ENCODE measurements at places on chromosomes 16 and 17. TPM values are rescaled to one million over a fixed set of nuclear protein-coding genes. Genes with fewer than 3 reads are reported as not detected.

Gene CCL8
- total RNA-seq: not detected

GRCh38 chr17:50466371-50467113 is 2.1 kb downstream of the CHAD start:
- DNase-seq: no peak

GRCh38 chr17:55228683-55229192 is 36.0 kb upstream of the HLF start:
- DNase-seq: no peak

Gene TBC1D3E
- total RNA-seq: not detected

Gene KRTAP9-8
- not detected for total RNA-seq

DNA sequence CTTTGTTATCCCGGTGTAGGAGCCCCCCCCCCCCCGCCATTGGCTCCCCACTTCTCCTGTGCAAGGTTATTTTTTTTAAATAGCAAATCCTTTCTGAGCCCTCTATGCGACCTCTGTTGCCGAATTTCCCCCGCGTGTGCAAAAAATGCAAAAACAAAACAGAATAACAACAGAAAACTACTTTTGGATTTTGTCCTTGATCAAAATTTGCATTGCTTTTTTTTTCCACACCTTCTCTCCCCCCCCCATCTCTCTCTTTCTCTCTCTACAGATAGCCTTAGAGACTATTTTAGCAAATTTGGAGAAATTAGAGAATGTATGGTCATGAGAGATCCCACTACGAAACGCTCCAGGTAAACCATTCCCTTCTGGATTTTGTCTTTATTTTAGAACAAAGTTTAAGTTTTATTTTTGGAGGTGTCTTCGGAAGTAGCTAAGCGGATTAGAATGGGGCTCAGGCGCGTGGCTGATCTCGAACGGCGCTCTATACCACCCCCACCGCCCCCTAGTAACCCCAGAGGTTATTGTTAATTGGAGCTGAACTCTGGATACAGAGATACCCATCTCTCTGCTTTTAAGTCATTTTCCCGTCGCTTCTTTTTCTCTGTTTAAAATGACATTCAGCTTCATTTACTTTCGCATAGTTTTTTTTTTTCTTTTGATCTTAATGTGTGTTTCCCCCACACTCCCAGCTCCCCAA is 1.0 kb downstream of the MSI2 start:
- DNase-seq: peak; percentile 39

Gene CIBAR2
- not detected for total RNA-seq

DNA sequence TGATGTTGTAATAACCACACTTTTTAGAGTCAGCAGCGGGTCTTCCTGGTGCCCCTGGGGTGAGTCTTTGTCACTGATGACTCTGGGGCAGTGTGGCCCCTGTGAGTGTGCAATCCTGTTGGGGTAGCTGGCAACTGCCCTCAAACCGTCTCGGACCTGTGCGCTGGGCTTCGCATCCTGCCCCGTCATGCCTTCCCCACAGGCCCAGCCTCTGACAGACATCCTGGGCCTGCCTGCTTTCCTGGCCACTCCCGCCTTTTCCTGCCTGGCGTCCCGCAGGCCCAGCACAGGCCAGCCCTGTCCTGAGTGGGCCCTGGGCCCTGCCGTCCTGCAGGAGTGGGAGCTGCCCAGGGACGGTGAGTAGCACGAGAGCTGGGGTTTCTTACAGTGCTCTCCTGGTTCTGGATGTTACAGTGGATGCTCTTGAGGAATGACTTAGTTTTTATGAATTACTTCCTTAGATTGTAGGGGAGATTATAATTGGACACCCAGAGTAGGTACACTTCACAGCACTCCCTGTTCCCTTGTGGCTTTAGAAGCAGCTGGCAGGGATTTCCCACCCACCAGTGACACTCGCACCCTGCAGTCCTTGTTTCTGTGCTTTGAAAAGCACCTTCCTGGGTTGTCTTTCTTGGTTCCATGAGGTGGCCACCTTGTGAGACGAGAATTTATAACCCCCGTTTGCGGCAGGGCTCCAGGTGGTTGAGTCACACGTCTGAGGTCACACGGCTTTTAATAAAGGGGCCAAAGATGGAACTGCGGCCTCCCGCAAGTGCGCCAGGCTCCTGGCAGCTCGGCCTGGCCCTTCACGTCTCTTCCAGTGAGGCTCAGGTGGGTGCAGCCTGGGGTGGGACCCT is 50.0 kb upstream of the CAPN15 start:
- no peak for DNase-seq

DNA sequence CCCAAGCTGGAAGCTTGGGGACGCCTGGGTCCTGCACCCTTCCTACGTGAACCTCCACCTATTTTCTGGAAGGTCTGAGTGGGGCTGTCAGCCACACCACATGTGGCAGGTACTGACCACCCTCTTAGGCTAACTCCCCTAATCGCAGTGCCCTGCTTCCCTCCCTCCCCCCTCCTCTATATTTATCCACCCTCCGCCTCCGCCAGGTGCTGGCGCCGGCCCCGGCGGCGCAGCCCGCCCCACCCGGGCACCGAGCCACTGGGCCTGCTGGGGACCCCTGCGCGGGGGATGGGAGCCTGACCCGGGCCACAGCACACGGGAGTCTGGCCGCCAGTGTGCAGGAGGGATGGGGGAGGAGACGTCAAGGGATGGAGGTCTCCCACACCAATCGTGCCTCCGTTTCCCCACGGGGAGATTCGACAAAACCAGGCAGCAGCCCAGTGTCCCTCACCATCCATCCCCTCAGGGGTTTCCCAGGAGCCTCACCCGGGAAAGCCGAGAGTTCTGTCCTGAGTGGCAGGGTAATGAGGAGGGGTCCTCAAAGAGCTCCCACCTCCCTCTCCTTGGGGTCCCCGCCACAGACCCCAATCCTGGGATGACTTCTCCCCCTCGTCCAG is 1.3 kb downstream of the PLEKHH3 start:
- peak; percentile 33 for DNase-seq

DNA sequence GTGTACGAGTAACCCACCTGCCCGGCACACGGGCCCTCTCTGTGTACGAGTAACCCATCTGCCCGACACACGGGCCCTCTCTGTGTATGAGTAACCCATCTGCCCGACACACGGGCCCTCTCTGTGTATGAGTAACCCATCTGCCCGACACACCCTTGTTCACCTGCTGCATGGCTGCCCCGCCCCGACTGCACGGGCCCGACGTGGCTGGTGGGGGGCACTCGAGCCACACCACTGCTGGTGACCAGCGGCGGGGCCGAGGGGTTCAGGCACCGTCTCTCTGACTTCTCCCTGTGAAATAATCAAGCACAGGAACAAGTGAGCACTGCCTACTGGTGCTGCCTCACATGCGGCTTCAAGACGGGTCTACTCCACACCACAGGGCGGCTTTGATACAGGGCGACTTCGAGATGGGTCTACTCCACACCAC is 22.1 kb downstream of the MAP1LC3B start:
- DNase-seq: no peak

Gene NPIPA2
- 10.7 TPM for total RNA-seq

- DNase-seq: no peak
Measured at GRCh38 chr17:10198509-10199249, at the start of gene GAS7. Gene GAS7, minus strand, starts transcription at chr17:10198606.

- no peak for DNase-seq
Measured at GRCh38 chr17:740240-741017, 8.0 kb downstream of the TLCD3A start.

- no peak for DNase-seq
Measured at GRCh38 chr17:48006936-48007709, 30.5 kb downstream of the COPZ2 start.

Gene ATP1B2
- not detected for total RNA-seq

DNA sequence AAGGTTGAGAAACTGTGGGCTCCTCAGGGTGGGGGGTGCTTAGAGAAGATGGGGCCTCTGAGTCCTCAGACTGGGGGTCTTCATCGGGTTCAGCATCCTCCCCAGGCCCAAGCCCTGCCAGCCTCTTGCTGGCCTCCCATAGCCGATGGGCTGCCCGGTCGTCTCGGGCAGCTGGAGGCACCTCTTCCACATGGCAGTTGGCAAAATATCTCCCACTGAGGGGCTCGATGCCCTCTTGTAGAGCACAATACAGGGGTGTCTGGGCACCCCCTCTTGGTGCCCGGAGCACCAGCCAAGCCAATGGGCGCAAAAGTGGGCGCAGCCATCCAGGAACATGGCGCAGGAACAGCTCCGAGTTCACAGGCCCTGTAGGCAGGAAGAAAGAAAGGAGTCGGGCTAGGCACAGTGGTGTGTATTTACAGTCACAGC is 1.0 kb upstream of the FLOT2 start:
- no peak for DNase-seq

- DNase-seq: no peak
Measured at GRCh38 chr17:43680461-43680860, 18.7 kb upstream of the MEOX1 start.

- no peak for DNase-seq
Measured at GRCh38 chr17:65371702-65372101, 189.7 kb downstream of the AXIN2 start.

- peak; percentile 23 for DNase-seq
Measured at GRCh38 chr16:31507617-31507928, 618 bp downstream of the RUSF1 start.

Gene TAT
- not detected for total RNA-seq

GRCh38 chr17:79530361-79531105 is 80.3 kb downstream of the RBFOX3 start:
- no peak for DNase-seq

- DNase-seq: no peak
Measured at GRCh38 chr17:78471635-78472034, 93.2 kb downstream of the PGS1 start.

GRCh38 chr17:12545877-12546513 is 119.7 kb upstream of the MYOCD start:
- peak; percentile 50 for DNase-seq

DNA sequence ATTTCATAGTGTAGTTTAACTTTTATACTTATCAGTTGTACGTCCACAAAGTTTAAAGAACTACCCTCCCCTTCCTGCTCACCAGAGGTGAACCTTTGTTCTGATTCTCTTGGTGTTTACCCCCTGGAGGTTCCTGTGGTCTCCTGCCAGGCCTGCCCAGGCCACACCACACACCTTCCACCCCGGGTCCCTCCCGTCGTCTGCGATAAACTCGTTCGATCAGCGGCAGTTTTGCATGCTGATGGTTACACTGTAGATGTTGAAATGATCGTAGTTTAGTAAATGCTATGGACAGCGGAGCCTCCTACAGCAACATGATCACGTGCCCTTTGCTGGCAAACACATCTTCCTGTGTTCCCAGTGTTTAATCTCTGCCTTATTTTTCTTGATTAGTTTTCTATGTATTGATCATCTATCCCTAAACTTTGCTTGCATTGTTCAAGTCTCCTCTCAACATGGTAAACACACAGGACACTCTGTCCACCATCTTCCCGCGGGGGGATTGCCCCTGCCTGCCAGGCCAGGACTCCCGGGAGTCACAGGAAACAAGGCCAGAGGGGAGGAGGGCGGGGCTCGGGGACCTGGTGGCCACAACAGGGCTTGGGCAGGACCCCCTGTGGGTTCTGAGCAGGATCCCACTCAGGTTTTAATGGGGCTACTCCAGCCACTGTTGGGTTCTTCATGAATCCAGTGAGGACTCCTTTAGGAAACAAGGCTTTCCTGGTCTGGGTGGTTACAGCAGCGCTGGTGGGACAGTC is 2.8 kb upstream of the ACSF3 start:
- no peak for DNase-seq

DNA sequence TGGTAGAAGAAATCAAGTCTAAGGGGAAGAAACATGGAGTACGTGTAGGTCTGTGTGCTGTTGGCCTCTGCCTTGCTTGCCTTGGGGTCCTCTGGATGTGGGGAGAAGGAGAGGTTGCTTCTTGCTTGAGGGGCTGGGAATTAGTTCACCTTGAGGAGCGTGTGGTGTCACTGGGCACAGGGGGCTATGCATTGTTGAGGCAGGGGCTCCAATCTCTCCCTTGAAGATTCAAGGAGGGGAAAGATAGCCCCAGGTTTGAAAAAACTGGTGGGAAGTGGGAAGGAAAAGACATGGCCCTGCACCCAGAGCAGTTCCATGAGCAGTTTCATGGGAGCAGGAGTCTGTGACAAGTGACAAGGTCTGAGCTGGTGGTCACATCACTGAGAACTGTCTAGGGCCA is 103.4 kb downstream of the CYLD start:
- no peak for DNase-seq

Gene NEUROD2
- total RNA-seq: not detected

DNA sequence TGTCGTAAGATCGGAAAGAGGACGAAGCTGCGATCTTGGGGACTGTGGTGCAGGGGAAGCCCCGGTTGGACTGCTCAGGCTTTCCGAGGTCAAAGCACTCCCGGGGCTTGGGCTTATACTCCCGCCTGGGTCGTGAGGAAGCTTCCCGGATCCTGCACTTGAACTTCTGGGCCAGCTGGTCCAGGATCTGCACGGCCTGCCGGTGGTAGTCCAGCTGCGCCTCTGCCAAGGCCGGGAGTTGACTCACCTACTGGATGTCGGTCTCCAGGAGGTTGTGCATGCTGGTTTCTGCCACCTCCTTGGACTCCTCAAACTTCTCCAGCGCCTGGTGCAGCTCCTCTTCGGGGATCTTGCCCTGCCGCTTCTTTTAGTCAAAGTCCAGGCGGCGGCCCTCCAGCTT is 99.2 kb downstream of the KPNA2 start:
- DNase-seq: no peak

GRCh38 chr17:29327412-29327811 is 33.5 kb upstream of the NUFIP2 start:
- DNase-seq: no peak

DNA sequence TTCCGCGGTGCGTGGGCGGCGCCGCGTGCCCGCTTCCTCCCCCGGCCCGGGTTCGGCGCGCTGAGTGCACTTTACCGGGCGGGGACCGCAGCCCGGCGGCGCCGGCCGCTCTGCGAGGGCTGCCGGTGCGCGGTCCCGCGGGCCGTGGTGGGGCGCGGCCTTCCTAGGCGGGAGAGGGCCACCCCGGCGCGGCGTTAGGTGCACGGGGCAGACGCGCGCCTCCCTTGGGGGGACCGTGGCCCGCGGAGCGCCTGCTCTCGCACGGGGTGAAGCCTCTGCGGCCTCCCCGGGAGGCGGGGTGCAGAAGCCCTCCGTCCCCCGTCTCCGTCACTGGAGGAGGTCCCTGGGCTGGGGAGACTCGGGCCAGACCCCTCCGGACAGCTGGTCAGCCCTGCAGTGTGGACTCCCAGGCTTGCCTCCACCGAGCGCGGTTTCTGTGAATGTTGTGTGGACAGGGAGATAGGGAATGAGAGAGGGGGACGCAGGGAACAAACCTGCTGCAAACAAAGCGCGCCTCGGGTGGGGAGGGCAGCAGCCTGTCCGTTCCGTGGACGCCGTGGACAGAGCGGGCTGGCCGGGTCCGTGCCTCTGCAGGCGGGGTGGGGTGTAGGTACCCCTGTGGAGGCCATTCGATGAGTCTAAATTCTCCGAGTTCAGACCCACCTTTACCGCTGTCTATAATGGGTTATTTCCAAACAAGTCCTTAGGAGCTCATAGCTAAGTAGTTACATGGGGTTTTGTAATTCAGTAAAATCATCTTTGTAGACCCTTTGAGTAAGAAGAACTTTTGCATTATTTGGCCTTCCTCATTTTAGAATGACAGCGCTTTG is 721 bp downstream of the TBCD start:
- peak; percentile 46 for DNase-seq

GRCh38 chr16:23852794-23853562 is 17.2 kb downstream of the PRKCB start:
- DNase-seq: no peak
